Activated CD4-positive, alpha-beta T cell treated with anti-CD3 and anti-CD28 coated beads, Interleukin-2, amount 10 ng/mL, durations not matched to agents 7 days and 5 days (primary cell): ENCODE measurements at places on chromosomes 5 and 9. TPM values are rescaled to one million over a fixed set of nuclear protein-coding genes. Genes with fewer than 3 reads are reported as not detected.

Gene OR1Q1
- total RNA-seq, result not detected

Gene FAM221B
- total RNA-seq, result not detected

Gene NR6A1
- total RNA-seq, result 0.19 TPM

Gene DDX4
- total RNA-seq, result 0.48 TPM

Gene AMBP
- total RNA-seq, result not detected
